ENCODE measurements at places on chromosomes 16 and 17. TPM values are rescaled to one million over a fixed set of nuclear protein-coding genes. Genes with fewer than 3 reads are reported as not detected.

DNA sequence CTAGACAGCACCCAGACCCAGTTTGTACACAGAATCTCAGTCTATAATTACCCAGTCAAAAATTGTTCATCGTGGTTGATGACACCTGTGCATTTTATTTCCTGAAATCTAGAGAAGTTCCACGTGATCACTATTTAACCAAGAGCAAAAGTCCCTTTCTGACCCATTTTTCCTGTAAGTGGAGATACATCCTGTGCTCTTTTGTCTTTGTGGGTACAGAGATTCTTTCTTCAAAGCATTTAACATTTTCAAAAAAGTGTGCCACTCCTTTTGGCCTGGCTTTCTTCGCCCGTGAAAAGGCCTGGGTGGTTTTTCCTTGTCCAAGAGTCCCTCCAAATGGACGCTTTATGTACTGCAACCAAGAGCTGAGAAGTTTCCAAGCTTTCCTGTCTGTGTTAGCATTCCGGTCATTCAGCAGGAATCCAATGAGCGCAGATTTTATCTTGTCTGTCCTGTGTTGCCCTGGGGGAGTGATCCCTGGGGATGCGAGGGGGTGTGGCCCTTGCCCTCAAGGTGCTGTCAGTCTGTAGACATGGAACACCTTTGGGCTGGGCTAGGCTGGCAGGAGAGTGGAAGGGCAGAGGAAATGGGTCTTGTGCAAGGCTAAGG is 161.1 kb upstream of the CACNG5 start:
- no peak for DNase-seq

Gene DGKE
- total RNA-seq, result 6.3 TPM

Gene TPSAB1
- 1.1 TPM for total RNA-seq

DNA sequence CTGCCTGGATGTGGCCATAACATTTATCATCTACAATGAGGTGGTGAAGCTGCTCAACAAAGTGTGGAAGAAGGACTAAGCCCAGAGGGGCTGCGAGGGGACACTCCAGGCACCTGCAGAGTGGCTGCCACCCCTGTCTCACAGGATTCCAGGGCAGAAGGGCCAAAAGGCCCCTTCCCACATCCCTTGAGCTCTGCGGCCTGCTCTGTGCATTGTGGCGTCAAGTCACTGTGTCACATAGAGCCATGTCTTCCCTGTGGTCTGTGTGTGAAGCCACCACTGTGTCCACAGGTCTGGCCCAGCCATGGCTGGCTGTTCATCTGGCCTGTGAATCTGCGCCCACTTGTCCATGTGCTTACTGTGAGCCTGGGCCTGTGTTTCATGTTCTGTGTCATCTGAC is 1714.6 kb downstream of the TP53TG3F start:
- no peak for DNase-seq

DNA sequence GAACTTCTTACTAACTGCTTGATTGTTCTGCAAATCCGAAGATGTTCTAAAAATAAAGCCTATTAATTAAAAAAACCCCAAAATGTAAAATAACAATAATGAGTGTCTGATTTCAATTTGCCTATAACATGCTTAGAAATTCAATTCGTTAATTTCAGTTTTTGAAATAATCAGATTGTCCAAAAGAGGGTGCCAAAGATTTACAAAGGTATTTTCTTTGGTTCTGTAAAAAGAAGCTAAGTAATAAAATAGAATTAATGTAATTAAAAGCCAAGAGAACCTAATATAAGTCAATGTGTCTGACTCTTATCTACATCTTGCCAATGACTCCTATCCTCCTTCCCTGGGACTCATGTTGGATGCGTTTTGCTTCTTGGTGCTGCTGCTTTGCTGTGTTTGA is 75.0 kb upstream of the CPHXL start:
- DNase-seq, result no peak

Gene RHBDL3
- not detected for total RNA-seq

- no peak for DNase-seq
These were observed 21.6 kb downstream of the IGF2BP1 start for GRCh38 chr17:49018748-49019147.

Gene ZNF286A
- total RNA-seq, result 4.8 TPM

DNA sequence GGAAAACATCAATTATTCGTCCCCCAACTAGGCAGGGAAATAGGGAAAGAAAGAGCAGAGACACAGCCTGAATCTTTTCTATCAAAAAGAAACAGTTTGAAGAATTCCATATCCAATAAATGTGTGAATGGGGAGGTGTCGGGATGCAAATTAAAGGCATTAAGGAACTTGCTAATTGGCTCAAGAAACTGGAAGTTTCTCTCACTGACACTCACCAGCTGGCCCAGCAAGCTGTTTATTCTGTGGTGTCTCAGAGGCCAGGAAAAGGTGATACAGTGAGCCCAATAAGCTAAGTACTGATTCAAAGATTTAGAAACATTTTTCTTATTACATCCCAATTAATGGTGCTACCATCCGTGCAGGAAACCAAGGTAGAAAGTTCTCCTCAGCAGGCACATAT is 104.4 kb upstream of the CLEC3A start:
- DNase-seq, result no peak

Gene GAST
- total RNA-seq, result not detected

DNA sequence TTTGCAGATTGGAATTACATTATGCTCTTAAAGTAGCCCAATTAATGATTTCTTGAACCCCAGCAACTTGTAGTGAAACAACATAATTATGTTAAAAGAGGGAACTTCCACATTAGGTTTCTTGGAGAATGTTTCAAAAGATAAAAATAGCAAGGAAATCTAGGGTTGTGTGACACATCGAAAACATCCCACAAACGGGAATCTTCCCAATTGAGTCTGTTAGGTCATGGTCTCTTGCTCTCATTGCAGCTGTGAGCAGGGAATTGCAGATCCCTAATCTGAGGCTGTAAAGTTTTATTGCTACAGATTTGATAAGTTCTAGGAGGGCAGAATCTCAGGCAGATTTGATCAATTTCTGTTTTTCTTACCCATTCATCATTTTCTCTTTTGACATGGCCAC is 6.7 kb upstream of the LPO start:
- DNase-seq, result no peak

DNA sequence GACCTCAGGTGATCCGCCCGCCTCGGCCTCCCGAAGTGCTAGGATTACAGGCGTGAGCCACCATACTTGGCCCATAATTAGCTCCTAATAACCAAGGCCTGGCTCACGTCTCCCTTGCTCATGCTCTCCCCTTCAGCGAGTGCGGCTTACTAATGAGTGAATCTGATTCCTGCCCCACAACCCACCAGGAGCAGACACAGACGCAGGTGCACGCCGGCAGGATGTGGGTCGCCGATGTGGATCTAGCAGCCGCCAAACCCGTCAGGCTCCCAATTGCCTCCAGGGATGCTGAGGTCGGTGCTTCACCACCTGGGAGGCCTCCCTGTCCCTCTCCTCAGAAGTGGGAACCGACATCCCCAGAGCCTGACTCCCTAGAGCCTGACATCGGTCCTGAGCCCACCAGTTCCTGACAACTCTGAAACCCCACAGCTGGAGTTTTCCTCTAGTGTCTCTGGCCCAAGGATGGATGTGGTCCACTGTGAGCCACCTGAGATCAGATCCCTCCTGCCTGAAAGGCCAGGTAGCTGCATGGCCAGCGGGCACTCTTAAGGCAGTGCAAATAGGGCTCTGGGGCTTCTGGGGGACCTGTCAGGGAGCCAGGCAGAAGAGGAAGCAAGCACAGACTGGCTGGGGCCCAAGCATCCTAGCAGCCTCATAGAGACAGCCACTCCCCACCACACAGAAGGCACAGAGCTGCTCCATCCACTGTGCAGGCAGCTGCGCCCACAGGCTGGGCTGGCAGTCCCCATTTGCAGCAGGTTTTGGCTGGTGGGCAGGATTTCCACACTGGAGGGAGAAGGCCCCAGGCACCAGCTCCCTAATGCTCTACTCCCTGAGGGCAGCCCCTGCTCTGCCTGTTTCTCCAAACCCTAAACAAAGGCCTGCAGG is 10.8 kb downstream of the EXOC7 start:
- no peak for DNase-seq

Gene MYH1
- total RNA-seq, result 0.31 TPM

- DNase-seq, result no peak
These were observed 6.0 kb downstream of the NXPH3 start for GRCh38 chr17:49581648-49581998.

DNA sequence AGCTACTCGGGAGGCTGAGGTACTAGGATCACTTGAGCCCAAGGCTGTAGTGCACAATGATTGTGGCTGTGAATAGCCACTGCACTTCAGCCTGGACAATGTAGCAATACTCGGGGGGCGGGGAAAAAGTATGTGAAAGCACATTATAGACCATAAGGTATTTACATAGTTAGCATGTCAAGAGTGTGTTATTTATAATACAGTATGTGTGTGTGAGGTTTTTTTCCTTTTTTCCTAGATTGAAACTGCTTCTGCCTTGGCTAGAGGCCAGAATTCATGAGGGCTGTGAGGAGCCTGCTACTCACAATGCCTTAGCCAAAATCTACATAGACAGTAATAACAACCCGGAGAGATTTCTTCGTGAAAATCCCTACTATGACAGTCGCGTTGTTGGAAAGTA is 30.5 kb downstream of the PTRH2 start:
- DNase-seq, result no peak

Gene TEX19
- not detected for total RNA-seq

- DNase-seq, result no peak
These were observed 936 bp downstream of the EMC6 start for GRCh38 chr17:3669548-3669947.

Gene RHBDL1
- total RNA-seq, result 1.1 TPM

DNA sequence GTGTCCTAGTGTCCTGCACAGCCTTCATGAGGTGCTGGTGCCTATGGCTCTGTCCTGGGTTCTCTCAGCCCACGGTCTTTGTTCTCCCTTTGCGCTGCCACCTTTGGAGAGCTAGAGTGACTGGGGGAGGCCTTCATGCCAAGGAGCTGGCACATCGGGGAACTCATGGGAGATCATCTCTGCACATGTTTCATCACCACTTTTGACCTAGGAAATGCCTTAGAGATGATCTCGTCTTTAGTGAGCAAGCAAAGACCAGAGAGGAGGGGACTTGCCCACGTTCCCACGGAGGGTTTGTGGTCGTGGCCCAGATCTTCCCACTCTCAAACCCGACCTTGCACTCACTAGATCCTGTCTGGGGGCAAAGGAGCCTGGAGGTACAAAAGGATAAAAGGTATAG is 23.5 kb downstream of the TBX4 start:
- DNase-seq, result peak; percentile 19

GRCh38 chr17:57484826-57485565 is 228.7 kb downstream of the MSI2 start:
- DNase-seq, result no peak

Gene UBALD2
- 17.9 TPM for total RNA-seq

- DNase-seq, result peak; percentile 32
These were observed 24.8 kb downstream of the PITPNC1 start for GRCh38 chr17:67401598-67402504.

DNA sequence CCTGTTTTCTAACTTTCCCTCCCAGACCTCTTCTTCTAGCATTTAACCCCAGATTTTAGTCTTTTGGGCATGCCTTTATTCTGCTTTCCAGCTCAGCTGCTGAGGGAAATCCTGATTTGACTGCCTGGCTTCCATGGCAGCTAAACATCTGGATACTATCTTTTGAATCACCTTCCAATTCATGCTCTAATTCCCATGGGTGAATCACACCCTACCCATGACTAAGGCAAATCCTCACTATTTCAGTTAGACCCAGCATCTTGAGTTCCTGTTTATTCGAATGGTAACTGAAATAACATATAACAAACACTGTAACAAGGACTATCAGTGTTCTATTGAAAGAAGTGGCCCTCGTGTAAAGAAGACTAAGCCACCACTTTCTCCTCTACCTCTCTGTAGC is 29.8 kb downstream of the CA10 start:
- DNase-seq, result no peak

Gene FAM20A
- 28.2 TPM for total RNA-seq

DNA sequence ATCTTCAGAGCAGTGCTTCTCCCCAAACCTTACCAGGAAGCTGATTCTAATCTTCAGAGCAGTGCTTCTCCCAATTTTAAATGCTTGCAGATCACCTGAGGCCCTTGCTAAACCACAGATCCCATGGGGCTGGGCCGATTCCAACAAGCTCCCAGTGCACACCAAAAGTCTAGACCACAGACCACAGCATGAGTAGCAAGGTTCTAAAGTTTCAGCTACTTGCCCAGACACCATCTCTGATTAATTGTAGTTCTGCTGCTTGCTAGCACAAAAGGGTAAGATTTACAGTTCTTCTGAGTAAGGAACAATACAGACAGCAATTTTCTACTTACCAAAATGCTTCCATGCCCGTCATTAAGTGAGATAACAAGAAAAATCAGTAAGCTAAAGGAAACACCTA is 12.2 kb downstream of the CLEC3A start:
- no peak for DNase-seq

DNA sequence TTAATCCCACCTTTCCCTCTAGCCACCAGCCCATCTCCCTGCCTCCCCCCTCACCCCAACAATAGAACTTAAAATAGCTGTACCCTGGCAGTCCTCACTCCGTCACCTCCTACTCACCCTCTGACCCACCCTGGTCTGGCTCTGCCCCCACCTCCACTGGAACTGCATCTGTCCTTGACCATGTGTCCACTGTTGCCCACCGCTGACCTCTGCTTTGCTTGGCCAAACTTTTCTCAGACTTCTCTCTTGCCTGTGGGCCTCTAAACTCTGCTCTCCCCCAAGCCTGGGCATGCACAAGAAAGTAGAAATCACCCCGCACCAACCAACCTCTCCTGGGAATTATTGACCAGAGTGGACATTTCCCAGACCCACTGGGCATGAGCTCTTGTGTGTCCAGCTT is 169.8 kb downstream of the WSCD1 start:
- DNase-seq, result no peak

DNA sequence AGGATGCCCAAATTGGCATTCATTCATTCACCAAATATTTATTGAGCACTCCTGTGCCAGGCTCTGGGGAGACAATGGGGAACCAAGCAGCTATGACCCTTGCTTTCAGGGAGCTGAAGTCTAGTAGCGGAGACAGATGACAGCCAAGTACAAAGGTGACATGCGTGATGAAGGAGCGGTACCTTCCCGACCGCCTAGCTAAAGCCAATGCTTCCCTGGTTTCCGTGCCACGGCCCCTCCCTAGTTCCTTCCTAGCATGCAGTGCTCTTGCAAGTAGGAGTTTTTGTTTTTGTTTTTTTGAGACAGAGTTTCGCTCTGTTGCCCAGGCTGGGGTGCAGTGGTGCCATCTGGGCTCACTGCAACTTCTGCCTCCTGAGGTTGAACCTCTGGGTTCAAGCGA is 3.2 kb upstream of the SLC5A2 start:
- DNase-seq, result no peak

DNA sequence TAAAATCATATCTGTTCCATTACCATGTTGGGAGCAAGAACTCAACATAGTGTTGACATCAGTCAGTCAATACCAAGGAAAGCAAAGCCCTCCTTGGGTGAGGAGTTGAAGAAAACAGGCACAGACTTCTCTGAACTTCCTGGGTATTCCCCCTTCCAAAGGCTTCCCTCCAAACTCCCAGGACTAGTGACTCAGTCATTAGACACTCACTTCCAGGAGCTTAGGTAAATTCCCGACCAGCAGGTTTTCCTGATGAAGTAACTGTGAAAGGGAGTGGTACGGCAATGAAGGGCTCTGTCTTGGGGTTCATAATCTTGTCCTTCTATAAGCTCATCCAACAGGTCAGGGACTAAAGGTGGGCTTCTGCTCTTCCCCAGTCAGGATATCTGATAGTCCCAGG is 293.8 kb upstream of the AXIN2 start:
- no peak for DNase-seq
